ENCODE measurements at places on chromosomes 6 and 20.

GRCh38 chr6:170253226-170253909, 37.5 kb downstream of the DLL1 start:
- DNase-seq, result no peak

DNA sequence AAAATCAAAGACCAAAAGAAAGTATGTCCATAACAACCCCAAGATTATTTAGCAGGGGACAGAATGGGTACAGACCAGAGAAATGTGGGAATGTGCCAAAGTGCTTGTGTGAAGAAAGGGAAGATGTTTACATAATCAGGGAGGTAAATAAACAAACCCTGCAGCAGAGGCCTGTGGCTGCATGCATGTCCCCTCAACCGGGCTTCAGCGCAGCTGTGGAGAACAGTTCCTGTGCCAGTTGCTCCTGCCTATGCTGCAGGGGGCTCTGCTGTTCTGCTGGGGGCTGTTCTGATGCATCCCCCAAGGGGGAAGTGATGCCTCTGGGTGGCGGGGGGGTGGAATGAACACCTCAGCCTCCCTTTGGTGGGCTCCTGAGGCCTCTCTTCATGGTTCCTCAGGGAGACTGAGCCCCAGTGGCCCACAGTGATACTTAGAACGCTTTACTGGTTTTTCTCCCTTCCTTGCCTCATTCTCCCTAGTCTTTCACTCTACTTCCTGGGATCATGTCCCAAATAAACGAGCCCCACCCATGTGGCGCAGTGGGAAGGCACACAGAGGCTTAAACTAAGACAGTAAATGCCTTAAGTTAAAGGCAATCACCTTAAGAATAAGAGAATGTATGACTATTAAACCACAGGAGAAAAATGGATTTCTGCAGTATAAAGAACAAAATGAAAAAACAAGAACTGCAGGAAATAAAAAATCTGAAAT, 23.0 kb downstream of the RAB23 start:
- DNase-seq, result no peak

DNA sequence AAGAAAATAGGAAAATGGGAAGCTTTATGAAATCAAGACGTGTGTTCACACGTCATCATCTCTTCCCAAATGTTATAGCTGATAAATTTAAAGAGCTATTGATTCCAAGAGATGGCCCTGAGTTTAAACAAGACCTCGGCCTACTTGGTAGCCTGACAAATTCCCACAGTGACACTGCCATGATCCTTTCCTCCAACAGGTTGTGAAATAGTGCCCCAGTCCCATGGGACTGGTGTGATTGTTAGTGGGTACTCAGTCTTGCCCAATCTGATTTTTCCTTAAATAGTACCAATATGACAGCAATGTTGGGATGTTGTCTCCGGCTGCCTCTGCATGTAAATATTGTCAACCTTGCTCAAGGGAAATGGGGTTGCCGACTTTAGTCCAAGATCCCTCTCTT, 34.5 kb downstream of the RIOK1 start:
- no peak for DNase-seq

GRCh38 chr20:19094959-19095541, 117.4 kb upstream of the SLC24A3 start:
- no peak for DNase-seq

DNA sequence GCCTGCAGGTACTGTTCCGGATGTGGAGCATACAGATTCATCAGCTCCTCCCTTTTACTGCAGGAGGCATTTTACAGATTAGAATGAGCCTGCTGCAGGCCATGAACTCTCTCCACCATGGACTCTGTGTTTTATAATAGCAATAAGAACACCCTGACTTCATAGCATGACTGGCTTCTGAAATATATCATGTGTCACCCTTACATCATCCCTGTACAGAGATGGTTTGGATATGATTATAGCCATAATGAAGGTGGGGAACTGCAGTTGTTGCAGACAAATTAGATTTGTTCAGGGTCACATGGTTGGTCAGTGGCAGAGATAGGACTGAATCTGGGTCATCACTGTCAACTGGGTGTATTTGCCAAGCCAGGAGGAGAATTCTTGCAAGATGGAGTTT, 100.7 kb downstream of the FOXO3 start:
- no peak for DNase-seq

DNA sequence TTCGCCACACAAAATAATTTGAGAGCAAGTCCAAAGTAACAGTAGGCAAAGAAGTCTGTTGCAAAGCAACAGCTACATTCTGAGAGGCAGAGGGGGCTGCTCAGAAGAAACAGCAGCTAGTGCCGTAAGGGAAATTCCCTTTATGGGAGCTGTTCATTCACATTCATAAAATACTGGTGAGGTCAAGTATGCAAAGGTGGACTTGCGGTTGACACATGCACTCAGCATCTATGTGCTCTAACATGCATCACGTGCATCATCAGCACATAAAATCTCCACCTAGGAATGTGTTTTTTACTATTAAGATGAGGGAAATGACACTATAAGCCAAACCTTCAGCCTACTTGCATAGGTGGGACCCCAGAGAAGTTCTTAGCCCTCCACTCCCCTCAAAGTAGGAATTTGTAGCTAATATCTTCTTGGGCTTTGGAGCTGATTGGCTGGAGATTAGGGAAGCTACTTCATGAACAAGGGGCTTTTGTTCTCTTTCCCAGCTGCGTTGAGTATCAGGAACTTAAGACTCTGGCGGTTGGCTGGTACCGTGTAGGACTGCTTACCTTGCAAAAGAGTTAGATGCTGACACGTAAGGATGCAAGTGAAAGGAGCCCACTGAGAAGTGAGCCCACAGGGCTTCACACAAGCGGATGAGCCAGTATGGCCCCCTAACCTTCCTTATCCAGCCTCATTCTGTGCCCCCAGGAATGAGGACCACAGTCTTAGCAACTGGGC, 12.4 kb downstream of the CST3 start:
- no peak for DNase-seq

- no peak for DNase-seq
Observed at GRCh38 chr20:25738198-25738597, 41.5 kb upstream of the ZNF337 start.

- no peak for DNase-seq
Observed at GRCh38 chr6:123551939-123552707, 84.6 kb downstream of the TRDN start.

Measured in suprapubic skin (tissue), 4 donors.